ENCODE measurements at places on chromosomes 3 and 15. TPM values are rescaled to one million over a fixed set of nuclear protein-coding genes. Genes with fewer than 3 reads are reported as not detected.

The CP gene
- 0.57 TPM for polyA plus RNA-seq

The WDR93 gene
- polyA plus RNA-seq: not detected

The NOX5 gene
- polyA plus RNA-seq: 0.29 TPM

The CELF6 gene
- polyA plus RNA-seq: 1.4 TPM

The SCAANT1 gene
- polyA plus RNA-seq: not detected

The DAPK2 gene
- polyA plus RNA-seq: 8.9 TPM

Measured in esophagus (tissue), 2 donors.